Esophagus squamous epithelium (tissue), 5 donors: ENCODE measurements at places on chromosomes 5 and 9.

GRCh38 chr5:82413302-82414040 lies 135.3 kb upstream of the RPS23 start:
- DNase-seq: no peak

DNA sequence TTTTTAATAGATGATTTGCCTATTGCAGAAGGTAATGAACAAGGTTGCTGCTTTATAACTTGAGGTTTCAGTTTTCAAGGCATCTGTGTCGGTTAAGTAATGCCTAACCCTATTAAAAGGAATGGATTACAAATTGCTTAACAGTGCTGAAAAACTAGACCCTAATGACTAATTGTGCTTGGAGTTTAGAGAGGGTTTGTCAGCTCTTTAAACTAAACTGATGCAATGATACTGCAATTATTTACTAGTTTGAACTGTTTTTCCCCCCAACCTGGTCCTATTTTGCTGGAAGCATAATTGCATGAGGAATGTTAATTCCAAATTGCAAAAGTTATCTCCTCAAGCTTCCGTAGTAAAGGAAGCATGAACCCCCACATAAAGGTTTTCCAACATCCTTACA lies 39.3 kb upstream of the TLX3 start:
- no peak for DNase-seq

GRCh38 chr9:21687351-21687750 lies 115.1 kb upstream of the MTAP start:
- no peak for DNase-seq

GRCh38 chr5:128084228-128085167 lies 932 bp downstream of the SLC12A2 start:
- peak; percentile 3 for DNase-seq

DNA sequence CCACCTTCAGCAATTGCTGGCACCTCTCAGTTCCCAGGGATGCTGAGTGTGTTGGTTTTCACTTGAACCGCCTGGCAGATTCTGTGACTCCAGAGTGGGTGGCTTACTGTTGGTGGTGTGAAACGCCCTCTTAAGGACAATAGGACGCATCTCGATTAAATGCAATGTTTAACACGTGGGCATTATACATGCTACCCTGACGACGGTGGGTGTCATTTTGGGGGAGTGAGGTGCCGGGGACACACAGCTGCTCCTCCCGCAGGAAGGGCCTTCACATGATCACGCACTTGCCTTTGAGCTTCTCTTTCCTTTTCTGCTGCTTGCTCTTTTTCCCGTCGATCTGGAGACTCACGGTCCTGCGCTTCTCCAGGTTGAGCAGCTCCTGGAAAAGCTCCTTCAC lies 29.7 kb downstream of the DIRAS2 start:
- no peak for DNase-seq

- no peak for DNase-seq
These were observed 96.6 kb downstream of the ISL1 start for GRCh38 chr5:51479840-51480239.

GRCh38 chr9:134624137-134624591 lies 17.4 kb upstream of the COL5A1 start:
- DNase-seq: no peak

DNA sequence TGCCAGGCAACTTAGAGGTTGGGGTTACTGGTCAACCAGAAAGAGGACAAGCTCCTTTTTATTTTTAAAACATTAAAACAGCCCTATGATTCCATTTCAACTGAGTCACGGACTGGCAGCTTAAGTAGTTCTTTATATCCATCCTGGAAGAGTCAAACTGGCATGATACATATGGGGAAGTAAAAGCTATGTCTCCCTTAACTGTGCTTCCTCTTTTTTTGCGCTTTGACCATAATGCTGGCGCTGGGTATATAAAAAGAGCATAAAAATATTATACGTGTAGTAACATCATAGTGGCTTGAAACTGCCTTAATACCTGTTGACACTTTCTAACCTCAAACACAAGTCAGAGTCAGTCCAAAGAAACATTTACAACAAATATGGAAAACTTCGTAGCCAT lies 274.4 kb downstream of the CSNK1G3 start:
- DNase-seq: no peak

DNA sequence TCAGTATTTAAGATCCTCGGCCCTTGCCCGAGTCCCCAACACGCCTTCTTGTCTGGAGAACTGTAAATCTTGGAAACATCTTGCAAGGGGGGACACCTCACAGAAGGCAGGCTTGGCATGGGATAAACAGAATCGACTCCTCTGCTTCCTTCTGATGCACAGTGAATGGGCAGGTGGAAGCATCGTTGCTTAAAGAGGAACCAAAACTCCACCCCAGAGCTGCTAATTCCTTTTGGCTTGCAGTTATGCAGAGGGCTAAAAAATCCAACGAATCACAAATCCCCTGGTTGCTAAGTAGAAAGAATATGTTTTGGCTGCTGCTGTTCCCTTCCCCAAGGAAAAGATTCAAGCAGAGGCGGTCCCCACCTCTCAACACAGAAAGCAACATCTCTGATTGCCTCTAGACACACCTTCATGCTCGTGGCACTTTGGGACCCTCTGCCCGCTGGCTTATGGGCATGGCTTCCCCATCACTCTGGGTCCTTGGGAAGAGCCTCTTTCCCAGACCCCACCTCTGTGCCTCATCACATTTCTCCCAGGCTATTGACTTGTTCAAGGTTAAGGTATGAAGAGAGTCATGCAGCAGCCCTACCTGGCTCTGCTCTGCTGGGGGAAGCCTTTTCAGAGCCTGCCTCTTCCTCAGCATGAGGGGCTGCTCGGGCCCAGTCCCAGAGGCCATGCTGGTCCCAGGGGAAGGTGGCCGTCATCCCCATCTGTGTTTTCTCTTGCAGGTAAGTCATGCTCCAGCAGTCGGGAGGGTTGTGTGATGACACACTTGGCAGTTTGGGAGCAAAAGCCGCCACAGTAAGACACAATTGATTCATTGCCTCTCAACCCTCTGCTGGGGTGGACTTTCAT lies 137.1 kb downstream of the KCNIP1 start:
- no peak for DNase-seq

- DNase-seq: no peak
These were observed 49.0 kb upstream of the FSTL4 start for GRCh38 chr5:133661389-133661788.

- no peak for DNase-seq
These were observed 1542.8 kb downstream of the EFNA5 start for GRCh38 chr5:106127985-106128384.

GRCh38 chr9:37144762-37145161 lies 24.4 kb downstream of the ZCCHC7 start:
- DNase-seq: no peak

DNA sequence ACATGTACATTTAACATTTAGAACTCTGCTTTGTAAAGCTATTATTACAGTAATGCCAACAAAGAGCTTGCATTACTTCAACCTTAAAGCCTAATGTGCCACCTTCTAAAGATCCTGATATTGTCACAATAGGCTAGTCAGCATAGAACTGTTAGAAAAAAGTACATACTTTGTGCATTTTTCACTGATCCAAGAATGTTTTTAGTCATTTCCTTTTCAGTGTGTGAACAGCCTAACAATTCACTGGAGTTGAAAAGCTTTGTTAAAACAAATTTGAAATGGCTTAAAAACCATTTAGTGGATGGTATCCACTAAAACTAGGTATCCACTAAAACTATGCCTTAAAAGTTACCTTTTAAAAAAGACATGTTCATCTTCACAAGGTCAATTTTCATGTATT lies 4.5 kb downstream of the RPS6 start:
- DNase-seq: no peak

DNA sequence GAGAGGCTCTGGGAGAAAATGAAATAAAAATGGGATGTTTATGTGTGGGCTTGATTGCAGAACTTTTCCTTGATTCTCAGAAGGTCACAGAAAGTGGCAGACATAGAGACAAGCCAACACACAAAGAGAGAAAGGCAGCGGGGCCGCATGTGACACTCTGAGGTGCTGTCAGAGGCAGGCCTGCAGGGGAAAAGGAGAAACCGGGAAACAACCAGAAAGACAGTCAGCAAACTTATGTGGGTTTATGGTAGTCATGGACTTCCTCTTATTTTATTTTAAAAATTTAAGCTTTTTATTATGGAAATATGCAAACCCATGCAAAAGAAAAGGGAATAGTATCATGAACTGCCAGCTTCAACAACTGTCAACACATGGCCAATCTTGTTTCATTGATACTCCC lies 16.3 kb upstream of the IGFBPL1 start:
- DNase-seq: no peak

DNA sequence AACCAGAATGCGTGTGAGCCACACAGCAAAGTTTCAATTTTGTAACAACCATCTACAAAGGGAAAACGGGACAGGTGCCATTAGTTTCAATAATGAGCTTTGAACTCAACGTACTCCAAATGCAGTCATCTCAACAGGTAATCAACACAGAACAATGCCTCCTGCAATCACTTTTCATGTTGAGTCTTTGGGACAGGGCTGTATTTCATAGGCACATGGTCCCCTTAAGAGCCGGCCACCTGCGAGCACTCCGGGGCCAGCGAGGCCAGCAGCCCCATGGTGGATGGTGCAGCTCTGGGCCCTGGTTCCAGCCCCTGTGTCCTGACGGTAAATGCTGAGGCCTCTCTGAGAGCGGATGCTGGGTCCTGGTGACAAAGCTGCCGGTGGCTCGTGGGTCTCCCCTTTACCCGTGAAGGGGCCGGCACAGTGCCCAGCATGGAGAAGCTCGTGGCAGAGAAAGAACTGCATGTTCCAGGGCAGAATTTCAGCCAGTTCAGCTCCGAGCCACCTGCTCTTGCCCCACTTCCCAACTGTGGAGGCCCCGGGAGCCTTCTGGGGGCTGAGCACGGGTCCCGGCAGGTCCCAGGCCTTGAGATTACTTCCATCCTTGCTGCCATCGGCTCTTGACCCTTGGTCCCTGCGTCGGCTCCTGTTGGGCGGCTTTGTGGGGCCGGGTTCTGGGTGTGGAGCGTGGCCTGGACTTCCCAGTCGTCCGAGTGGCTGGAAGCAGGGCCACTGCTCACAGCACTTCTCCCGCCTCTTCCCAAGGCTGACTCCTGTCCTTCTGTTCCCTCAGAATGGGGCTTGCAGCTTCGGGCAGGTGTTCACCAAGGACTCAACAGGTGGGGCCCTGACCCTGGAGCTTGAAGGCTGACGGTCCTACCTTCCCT lies 26.1 kb upstream of the RNU6ATAC start:
- no peak for DNase-seq

- no peak for DNase-seq
These were observed 137.5 kb upstream of the CDKN2B start for GRCh38 chr9:22146604-22147003.

- DNase-seq: no peak
These were observed 70.6 kb upstream of the PCSK1 start for GRCh38 chr5:96503501-96504236.

- DNase-seq: no peak
These were observed 281.4 kb downstream of the CWC27 start for GRCh38 chr5:65050140-65050539.

DNA sequence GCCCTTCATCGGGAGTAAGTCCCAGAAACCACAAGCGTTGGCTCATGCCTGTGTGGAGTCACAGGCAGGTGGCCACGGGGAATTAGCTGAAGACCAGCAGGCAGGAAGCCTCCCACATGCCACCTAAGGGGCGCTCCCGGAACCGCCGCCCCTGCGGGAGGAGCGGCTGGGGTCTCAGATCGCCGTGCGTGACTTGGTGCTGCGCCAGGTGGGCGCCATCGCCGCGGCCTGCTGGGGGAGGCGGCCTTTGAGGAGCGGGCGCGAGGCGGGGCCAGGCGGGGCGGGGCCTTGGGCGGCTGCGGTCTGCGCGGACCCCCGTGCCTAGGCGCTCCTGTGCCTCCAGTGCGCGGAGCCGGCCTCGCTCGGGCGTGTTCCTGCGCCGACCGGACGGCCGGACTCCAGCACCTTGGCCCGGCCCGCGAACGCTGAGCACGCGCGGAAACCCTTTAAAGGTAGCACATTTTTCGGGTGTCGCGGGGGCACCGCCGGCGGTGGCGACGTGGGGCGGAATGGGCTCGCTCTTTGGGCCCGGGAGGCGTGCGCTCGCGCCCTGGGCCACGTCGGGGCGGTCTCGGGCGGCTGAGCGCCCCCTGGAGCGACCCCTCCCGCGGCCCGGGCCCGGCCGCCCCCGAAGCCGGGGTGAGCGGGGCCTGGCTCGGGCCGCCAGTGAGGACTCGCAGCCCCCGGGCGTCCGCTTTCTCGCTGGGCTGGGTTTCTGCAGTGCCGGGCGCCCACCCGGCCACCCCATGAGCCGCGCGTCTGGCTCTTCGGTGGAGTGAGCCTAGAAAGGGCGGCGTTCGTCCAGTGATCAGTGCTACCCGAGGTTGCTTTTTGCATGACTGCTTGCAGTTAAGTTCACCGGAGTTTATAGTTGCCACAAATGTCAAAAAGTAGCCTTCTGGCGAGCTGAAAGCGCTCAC lies 24.5 kb downstream of the LECT2 start:
- DNase-seq: no peak

DNA sequence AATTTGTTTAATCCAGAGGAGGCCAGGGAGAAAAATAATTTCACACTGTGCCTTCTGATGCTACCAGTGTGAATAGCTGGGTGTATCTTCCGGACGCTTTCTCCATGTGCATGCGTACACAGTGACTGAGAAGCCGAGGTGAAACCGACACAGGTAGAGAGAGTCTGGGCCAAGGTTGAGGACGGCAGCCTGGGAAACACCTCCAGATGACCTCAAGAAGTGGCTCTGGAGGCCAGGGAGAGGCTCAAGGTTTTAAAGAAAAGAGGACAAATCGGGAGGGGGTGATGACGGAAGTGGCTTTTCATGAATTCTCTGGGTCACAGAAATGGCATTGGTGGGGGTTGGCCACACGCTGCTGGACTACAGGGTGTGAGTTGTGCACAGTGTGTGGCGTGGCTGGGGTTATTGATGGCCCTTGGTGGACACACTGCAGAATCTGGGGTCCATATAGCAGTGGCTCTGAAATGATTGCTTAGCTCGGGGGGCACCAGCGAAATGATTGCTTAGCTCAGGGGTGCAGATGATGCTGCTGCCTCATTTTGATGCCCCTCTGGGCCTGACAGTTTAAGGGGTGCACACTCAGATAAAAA lies 34.1 kb upstream of the LRRC14B start:
- no peak for DNase-seq

- DNase-seq: no peak
These were observed 221.8 kb upstream of the RASEF start for GRCh38 chr9:83284746-83285145.

DNA sequence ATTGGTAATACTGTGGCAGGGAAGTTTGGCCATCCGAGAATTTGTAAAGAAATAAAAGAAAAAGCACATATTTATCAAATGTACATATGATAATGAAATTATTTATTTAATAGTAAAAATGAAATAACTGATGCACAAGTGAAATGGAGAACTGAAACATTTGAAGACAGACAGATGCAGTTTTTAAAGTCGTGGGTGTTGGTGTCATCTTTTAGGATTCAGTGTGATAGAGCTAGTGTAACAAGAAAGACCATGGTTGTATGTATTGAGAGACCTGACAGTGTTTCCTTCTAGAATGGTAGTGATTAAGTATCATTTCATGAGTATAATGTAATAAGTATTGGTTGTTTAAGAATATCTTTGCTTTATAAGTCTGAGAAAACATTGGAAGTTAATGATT lies 2.4 kb downstream of the SEC61B start:
- DNase-seq: no peak

DNA sequence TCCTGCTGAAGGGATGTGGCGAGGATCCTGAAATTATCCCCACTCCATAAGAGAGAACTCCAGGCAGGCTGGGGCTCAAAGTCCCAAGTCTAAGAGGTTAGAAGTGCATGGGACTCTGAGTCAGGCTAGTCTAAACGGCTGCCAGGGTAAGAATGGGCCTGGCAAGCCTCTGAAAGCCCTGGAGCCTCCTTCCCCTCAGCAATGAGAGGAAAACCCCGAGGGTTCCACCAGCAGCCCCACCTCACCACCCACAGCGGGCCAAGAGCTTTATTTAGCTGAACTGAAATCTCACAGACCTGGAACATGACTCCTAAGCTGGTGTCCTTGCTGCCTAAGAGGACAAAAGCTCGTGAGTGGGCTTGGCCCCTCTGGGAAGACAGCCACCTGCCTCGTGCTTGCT lies 135.5 kb downstream of the SEC61B start:
- DNase-seq: no peak
